ENCODE measurements at places on chromosomes 12 and 14.

DNA sequence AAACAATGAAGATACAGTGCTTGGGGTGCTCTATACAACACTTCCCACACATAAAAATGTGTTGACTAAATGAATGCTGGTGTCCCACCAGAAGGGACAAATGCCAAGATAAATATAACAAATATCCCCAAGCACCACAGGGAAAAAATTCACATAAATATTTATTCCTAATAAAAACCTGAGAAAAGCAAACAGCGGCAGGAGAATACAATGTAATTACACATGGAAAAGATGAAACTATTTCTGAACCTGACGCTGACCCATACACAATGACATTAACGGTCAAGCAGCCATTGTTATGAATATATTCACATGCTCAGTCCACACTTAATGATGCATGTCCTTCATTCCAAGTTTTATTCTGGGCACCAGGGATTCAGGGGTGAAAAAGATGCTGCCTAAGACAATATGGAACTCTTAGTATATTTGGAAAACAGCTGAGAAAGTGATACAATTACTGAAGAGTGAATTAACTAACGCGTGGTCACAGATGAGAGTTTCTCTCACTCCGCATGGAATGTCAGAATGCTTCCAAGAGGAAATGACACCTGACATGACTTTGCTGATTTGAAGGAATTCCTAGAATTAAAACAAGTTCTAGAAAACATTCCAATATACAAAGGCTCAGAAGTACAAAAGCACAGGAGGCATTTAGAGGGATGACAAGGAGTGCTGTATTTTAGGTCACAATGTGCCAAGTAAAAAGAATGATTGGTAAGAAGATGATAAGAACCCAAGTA lies 27.9 kb upstream of the PTPRR start:
- DNase-seq = no peak

DNA sequence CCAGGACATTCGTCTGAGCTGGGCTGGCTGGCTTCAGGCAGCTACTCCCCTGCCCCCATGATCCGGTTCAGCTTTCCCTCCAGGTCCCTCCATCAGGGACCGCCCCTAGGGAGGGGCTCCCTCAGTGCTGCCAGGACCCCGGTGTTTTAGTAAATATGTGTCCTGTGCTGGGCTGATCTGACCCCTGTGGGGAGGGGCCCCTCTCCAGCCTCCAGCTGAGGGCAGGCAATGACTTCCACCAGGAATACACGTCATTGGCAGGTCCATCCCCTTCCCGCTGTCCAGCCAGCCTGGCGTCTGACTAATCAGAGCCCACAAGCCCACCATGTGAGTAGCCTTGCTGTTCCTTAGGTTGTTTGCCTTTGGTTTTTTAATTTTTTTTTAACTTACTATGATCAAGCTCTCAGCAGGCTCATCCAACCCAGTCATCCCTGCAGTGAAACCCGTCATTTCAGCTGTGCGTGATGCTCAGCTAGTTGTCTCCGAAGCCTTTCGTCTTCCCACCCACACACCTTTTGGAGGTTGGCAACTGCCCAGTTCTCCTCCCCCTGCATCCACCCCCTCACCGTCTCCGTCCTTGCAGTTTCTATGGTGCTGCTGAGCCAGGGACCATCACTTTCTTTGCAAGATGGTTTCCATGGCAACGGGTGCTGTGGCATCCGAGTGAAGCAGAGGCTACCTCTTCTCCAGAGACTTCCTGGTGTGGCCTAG lies 16.0 kb upstream of the SERPINA4 start:
- no peak for DNase-seq

GRCh38 chr14:24231263-24232120 lies 675 bp downstream of the NEDD8 start:
- DNase-seq = no peak

GRCh38 chr14:36450550-36450949 lies 69.5 kb downstream of the NKX2-1 start:
- DNase-seq = no peak

GRCh38 chr12:111826992-111827391 lies 15.0 kb upstream of the MAPKAPK5 start:
- no peak for DNase-seq

All from CD4-positive, alpha-beta T cell treated with Interleukin-6 at 100 ng/mL for 8 hours (primary cell).